Lower lobe of right lung (tissue), 2 donors: ENCODE measurements at places on chromosomes 12 and 14.
A peak's percentile ranks its signal among the peaks of the same experiment; 100 is the strongest.

- peak; percentile 35 for DNase-seq
Measured at GRCh38 chr14:105918496-105919262, 392.3 kb downstream of the TMEM121 start.

GRCh38 chr14:101191721-101192660 is 288.5 kb upstream of the RTL1 start:
- no peak for DNase-seq

- DNase-seq, result no peak
Measured at GRCh38 chr12:89862511-89863445, 154.1 kb upstream of the ATP2B1 start.

- no peak for DNase-seq
Measured at GRCh38 chr14:77144412-77145115, 3.0 kb upstream of the ZDHHC22 start.

DNA sequence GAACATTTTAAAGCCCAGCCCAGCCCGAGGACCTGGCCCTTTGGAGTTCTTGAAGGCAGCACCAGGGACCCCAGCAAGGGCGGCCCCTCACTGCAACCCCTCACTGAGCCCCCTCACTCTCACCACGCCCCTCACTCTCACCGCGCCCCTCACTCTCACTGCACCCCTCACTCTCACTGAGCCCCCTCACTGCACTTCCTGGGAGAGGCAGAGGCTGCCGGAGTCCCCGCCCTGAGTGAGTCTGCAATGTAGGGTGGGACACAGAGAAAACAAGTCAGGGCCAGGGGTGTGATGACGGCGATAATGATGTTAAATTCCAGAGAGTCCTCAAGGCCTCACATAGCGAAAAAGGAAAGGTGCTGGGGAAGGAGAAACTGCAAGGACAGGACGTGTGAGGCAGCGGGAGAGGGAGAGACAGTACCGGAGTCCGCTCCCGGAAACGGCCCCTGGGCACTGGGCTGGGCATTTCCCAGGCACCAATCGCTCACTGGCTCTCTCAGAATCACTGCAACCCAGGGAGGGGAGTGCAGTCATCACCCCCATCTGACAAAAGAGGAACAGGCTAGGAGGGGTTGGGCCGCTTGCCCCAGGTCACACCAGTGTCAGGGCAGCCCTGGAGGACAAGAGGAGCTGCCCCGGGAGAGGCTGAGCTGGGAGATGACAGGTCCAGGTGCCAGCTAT is 24.9 kb downstream of the CCDC88C start:
- DNase-seq, result peak; percentile 59

DNA sequence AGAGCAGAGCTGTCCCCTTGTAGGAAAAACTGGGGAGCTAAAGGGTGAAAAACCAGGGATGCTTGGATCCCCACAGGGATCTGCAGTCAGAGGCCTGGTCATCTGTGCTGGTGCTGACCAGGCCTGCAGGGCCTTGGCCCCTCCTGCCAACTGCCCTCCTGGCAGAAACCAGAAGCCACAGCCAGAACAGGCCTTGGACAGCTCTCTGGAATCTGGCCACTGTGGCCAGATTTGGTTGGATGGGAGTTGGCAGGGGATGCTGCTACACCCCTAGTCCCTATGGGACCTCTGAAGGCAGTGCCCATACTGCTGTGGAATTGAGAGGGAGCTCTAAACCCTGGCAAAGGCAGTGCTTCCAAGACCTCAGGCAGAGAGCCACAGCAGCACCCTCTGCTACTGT is 9.2 kb upstream of the GPX2 start:
- DNase-seq, result no peak

GRCh38 chr12:124024776-124025175 is 51.8 kb downstream of the ZNF664 start:
- no peak for DNase-seq

- no peak for DNase-seq
Measured at GRCh38 chr12:13211191-13211858, 14.8 kb downstream of the EMP1 start.

DNA sequence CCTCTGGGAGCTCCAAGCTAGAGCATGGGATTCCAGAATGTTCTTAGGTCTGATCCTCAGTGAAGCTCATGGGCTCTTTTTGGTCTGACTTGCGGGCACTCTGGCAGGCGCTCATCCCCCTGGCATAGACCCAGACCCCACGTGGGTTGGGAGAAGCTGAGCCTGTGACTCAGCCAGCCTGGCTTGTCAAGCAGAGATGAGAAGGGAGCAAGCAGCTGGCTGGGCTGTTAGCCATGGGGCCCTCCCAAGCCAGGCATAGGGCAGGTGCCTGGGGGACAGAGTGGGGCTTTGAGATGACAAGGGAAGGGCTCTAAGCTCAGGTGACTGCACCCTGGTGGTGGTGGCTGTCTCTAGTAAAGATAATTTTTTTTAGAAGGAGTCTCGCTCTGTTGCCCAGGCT is 80.3 kb upstream of the NOS1 start:
- no peak for DNase-seq

DNA sequence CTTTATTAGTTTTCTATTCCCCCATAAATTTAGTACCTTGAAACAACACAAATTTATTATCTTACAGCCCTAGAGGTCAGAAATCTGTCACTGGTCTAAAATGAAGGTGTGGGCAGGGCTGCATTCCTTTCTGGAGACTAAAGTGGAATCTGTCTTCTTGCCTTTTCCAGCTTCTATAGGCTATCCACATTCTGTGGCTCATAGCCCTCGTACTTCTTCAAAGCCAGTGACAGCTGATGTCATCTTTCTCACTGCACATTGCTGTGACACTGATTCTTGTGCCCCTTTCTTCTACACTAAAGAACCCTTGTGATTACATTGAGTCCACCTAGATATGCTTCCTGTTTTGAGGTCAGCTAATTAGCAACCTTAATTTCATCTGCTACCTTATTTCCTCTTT is 23.2 kb upstream of the DCN start:
- no peak for DNase-seq

DNA sequence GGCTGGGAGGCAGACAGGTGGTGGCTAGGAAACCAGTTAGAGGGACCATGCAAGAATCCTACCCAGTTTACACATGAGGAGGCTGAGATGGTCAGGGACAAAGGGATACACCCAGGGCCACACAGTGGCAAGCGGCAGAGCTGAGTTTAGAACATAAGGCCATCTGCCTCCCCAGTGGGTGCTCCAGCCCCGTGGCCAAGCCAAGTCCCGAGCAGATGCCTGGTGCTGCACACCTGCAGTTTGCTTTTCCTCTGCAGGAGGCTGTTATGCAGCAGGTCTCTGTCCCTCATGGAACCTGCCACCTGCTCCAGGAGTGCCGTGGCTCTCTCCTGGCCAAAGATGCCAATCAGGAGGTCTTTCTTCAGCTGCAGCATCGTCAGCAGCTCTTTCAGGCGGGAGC is 70.8 kb downstream of the SYNE3 start:
- DNase-seq, result no peak

DNA sequence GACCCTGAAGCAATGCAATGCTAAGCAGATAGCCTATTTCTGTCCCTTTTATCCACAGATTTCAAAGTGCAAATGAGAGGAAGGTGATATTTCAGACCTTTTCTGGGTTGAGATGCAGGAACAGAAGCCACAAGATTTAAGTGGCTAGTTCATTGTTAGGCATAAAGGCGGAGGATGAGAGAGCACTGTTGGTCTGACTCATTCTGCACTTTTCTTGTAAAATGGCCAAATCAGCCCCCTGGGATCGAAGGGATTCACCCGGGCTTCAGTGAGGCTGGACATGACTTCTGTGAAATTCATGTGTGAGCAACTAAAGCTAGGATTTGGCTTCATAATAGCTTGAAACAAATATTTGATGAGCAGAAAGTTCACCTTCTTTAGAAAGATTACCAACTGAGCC is 101.9 kb upstream of the OVCH1 start:
- no peak for DNase-seq

- no peak for DNase-seq
Measured at GRCh38 chr12:1013618-1014489, 22.8 kb downstream of the ERC1 start.

DNA sequence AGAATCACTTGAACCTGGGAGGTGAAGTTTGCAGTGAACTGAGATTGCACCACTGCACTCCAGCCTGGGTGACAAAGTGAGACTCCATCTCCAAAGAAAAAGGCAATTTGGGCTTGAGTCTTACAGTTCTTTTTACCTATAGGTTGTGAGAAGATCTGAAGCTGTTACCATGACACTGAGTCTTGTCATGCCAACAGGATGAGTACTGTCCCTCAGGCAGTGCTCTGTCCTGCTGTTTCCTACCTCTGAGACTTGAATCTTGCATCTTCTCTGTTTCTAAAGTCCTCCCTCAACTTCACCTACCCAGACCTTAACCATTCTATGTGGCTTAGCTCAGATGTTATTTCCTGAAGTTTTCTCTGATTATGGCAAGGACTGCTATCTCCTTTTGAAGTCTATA is 400.8 kb upstream of the PRICKLE1 start:
- no peak for DNase-seq

GRCh38 chr12:86774841-86775388 is 518.7 kb upstream of the MGAT4C start:
- DNase-seq, result no peak

DNA sequence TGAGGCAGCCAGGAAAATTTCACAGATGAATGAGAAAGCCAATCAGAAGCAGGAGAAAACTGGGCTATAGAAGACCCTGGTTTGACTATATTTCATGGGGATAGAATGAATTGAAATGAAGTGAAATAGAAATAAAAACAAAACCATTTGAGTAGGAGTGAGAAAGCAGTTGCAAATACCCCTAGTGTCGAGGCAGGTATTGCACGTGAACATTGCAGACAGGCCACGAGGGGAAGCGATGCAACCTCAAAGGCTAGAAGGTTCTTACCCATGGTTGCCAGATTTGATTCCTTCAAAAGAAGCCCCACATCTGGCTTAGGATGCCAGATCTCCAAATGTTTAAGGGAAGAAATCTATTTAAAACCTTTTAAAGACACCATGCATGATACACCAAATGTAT is 648.9 kb downstream of the VRK1 start:
- DNase-seq, result no peak

GRCh38 chr14:101508196-101508947 is 52.9 kb upstream of the DIO3 start:
- DNase-seq, result peak; percentile 14

DNA sequence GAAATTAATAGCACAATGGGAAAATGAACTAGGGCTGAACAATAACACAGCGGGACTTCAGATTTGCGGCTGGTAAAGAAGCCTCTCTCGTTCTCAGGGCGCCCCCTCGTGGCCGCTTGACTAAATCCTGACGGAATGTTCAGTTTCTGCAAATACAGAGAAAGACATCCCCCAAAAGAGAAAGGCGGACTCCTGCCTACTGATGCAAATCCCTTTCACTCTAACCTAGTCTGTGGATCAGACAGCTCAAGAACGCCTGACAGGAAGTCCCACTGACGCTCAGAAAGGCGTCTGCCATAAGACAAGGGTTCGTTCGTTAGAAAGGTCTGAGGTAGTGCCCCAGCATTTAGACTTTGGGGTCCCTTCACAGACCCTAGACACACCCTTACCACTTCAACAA is 2.5 kb downstream of the NUAK1 start:
- peak; percentile 88 for DNase-seq

- DNase-seq, result no peak
Measured at GRCh38 chr12:68468036-68468435, 135.9 kb upstream of the MDM1 start.

DNA sequence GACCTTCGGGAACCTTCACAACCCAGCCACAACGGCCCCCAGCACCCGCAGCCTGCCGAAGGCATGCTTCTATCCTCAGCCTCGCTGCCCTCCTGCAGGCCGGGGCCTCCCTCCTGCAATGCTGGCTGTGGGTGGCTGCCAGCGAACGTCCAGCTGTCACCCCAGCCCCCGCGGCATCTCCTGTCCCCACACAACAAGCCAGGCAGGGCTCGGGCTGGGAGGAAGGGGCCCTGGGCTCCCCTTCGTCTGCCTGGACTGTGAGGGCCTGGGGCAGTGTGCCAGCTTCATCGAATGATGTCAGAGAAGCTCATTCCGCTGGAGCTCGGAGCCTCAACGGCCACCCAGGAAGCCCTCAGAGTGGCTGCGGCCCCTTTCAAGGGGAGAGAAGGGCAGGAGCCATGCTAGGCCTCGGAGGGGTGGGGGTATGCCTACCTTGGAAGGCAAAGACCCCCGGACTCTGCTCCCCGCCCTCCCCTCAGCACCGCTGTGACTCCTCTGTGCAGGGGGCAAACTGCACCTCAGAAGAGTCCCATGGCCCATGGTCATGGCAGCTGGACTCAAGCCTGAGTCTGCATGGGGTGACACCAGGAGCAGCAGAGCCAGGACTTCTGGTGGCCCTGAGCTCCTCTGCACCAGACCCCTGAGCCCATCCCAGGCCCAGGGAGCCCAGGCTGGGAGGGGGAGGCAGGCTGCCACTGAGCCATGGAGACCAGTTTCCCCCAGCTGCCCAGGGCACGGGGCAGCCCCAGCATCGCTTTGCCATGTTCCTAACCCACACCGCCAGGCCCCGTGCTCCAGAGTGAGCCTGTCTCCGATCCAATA is 24.7 kb upstream of the C14orf180 start:
- peak; percentile 38 for DNase-seq

GRCh38 chr12:76238688-76239087 is 109.5 kb downstream of the BBS10 start:
- no peak for DNase-seq
